ENCODE measurements at places on chromosomes 7 and 10. TPM values are rescaled to one million over a fixed set of nuclear protein-coding genes. Genes with fewer than 3 reads are reported as not detected.

DNA sequence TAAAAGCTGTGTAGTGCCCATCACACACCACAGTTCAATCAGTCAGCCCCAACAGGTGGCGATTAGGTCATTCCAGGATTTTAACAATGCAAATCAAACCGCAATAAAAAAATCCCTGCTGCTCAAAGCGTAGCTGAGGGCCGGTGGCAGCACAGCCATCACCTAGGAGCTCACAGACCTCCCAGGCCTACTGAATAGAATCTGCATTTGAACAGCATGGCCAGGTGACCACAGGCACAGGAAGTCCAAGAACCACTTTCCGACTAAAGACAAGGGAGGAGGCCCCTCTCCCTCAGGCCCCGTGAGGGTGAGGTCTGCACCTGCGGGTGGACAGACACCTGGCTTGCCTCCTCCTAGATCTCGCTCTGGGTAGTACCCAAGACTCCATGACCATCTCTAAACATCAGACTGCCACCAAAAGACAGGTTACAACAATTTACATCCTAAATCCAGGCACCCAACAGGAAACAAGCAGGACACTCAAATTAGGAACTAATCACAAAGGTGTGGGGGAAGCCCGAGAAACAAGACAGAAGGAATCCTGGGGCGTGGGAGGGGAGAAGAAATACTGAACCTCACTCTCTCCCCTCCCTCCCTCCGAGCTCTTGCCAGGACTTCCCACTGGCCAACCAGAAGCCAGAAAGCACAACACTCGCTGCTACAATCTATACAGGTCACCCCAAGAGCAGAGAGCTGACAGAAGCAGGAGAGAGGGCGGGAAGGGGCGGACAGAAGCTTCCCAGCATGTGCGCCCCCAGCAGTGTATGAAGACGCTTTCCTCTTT, 19.2 kb downstream of the GNA12 start:
- DNase-seq = no peak

GRCh38 chr7:91750091-91750490, 130.4 kb downstream of the MTERF1 start:
- DNase-seq = no peak

The CPN1 gene
- 69.4 TPM for total RNA-seq

The SH3PXD2A gene
- 0.48 TPM for total RNA-seq

GRCh38 chr7:29044554-29044953, 86.4 kb upstream of the TRIL start:
- no peak for DNase-seq

The PTF1A gene
- not detected for total RNA-seq

The CALML5 gene
- total RNA-seq = not detected

DNA sequence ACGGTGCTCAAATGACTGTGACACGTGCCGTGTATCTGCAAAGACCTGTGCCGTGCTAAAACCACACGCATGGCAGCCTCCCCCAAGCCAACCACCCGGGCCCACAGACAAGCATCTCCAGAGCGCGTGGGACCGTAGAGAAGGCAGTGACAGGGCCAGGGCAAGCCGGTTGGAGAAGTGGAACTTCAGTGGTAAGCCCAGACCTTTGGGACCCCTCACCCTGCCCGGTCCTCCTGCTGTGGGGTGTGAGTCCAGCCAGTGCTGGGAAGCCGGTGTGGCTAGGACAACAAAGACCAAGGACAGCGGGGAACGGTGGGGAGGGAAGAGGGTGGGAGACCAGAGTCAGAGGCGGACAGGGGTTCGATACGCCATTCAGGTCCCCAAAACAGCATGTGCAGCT, 476.2 kb downstream of the DNAJB6 start:
- DNase-seq = no peak

- DNase-seq = no peak
These were observed 5.3 kb downstream of the CYP26C1 start for GRCh38 chr10:93065675-93066543.

DNA sequence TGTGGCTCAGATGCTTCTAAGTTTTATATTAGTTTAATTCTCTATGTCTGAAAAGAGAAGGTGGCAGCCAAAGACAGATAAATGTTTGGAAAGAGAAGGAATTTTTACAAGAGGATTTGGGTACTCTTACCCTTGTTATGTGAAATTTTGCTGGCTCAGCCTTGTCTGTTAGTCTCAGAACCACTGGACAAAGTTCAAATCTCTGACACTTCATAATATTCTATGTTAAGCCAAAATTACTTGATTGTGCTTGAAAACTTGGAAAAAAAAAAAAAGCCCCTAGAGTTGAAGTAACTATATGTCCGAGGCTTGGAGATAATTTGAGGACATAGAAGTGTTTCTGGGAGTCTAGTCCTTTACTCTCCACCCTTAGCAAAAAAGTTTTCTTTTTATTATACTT, 1079.3 kb upstream of the LRRTM3 start:
- no peak for DNase-seq

DNA sequence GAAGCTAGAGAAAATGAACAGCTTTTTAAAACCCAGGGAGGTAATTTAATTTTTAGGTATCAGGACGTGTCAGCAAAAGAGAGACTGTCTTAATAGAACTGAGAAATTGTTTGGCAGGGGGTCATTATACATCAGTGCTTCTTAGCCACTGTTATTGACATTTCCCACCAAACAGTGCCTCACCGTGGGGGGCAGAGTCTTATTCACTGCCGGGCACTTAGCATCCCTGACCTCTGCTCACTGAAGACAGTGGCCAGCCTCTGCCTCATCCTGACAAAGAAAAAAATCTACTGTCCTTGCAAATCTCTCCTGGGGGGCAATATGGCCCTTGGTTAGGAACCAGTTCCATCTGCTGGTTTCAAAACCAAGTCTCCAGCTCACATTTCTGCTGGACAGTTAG, 14.2 kb upstream of the MKI67 start:
- DNase-seq = no peak

The STK31 gene
- not detected for total RNA-seq

The PHYHIPL gene
- total RNA-seq = 3.2 TPM

The EVX1 gene
- not detected for total RNA-seq

GRCh38 chr7:120927454-120928103, 23.0 kb upstream of the ING3 start:
- no peak for DNase-seq

The AGMO gene
- total RNA-seq = 1.0 TPM

DNA sequence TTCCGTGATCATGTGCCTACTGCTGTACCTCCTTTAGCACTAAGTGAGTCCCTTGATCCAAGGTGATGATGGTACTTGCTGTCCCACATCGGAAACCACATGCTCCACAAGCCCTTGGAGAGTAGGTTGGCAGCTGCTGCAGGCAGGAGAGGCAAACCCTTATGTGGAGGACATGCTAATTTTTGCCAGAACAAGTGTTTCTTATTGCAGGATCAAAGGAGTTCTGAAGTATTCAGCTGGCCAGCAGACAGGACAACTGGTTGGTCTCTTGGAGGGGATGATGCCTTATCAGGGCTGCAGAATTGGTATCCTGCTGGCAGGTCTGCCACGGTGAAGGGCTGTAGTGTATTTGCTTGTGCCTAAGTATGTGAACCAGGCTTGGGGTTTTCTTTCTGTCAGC, 36.8 kb downstream of the NACAD start:
- DNase-seq = no peak

- DNase-seq = no peak
These were observed 139.4 kb downstream of the SEMA3C start for GRCh38 chr7:80779456-80779855.

GRCh38 chr7:35386816-35387706, 133.2 kb upstream of the TBX20 start:
- no peak for DNase-seq

The TMEM106B gene
- 83.3 TPM for total RNA-seq

DNA sequence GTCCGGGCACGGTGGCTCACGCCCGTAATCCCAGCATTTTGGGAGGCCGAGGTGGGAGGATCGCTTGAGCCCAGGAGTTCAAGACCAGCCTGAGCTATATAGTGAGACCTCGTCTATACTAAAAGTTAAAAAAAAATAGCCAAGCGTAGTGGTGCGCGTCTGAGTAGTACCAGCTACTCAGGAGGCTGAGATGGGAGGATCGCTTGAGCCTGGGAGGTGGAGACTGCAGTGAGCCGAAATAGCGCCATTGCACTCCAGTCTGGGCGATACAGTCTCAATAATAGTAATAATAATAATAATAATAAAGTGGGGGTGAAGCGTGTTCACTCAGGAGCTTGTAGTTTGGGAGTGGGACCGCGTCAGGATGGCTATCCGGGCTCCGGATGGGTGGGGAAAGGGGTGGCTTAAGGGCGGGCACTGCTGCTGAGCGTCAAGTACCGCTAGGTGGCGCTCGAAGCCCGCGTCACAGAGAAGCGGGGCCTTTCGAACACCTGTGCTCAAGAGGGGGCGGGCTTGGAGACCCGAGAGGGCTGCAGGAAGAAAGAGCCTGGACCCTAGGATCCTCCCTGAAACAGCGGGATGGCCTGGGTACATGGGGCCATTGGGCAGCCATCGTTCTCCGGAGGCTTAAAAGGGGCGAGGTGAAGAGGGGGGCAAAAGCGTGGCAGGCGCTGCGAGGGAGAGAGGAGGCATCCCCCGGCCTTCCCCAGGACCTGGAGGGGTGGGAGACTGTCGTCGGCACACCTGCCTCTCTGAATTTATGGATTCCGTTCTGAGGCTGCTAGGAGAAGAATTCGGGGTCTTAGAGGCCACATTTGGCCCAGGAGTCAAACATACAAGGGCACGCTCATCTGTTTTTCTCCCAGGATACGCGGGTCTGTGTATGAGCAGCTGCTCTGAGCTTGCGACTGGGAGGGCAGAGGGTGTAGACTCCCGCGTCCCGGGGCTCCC, 14.5 kb downstream of the LBX1 start:
- peak; percentile 63 for DNase-seq

The TMEM176A gene
- total RNA-seq = not detected

The ADCK2 gene
- 35.2 TPM for total RNA-seq

The TRIM74 gene
- total RNA-seq = not detected

GRCh38 chr7:124460056-124460450, 305.5 kb downstream of the GPR37 start:
- no peak for DNase-seq

- peak; percentile 49 for DNase-seq
These were observed 51.0 kb upstream of the ELN start for GRCh38 chr7:73976761-73977618.

GRCh38 chr7:107696330-107696946, 35.8 kb downstream of the SLC26A4 start:
- DNase-seq = no peak

The RP9 gene
- total RNA-seq = 38.4 TPM

All from SK-MEL-5 (cell line).